IgD-negative memory B cell (primary cell): ENCODE measurements at places on chromosomes 2 and 18. TPM values are rescaled to one million over a fixed set of nuclear protein-coding genes. Genes with fewer than 3 reads are reported as not detected.

MATN3 gene
- not detected for polyA plus RNA-seq

C2orf72 gene
- polyA plus RNA-seq = not detected

KCNF1 gene
- polyA plus RNA-seq = not detected

SLC23A3 gene
- polyA plus RNA-seq = 0.63 TPM

CYBRD1 gene
- polyA plus RNA-seq = 0.18 TPM

SLC4A5 gene
- 1.2 TPM for polyA plus RNA-seq

TMEM37 gene
- not detected for polyA plus RNA-seq

SMARCAL1 gene
- 27.9 TPM for polyA plus RNA-seq

ALPG gene
- not detected for polyA plus RNA-seq

ANKRD62 gene
- polyA plus RNA-seq = not detected

INPP1 gene
- 2.7 TPM for polyA plus RNA-seq

COPS9 gene
- 235 TPM for polyA plus RNA-seq

TXNDC9 gene
- polyA plus RNA-seq = 48.2 TPM

ANKRD30BL gene
- 0.64 TPM for polyA plus RNA-seq

KIF1A gene
- polyA plus RNA-seq = not detected

FBXO41 gene
- 3.8 TPM for polyA plus RNA-seq

UGT1A4 gene
- not detected for polyA plus RNA-seq

RBM44 gene
- 0.11 TPM for polyA plus RNA-seq

NGEF gene
- polyA plus RNA-seq = not detected

OTOF gene
- polyA plus RNA-seq = not detected

SRD5A2 gene
- not detected for polyA plus RNA-seq

DNAJC5G gene
- not detected for polyA plus RNA-seq

DTYMK gene
- 40.5 TPM for polyA plus RNA-seq

MROH2A gene
- polyA plus RNA-seq = not detected

OTOS gene
- not detected for polyA plus RNA-seq

CREG2 gene
- polyA plus RNA-seq = 0.06 TPM

PPP4R3B gene
- polyA plus RNA-seq = 59.4 TPM

DLGAP1 gene
- polyA plus RNA-seq = not detected
